ENCODE measurements at places on chromosomes 7 and 10. TPM values are rescaled to one million over a fixed set of nuclear protein-coding genes. Genes with fewer than 3 reads are reported as not detected.

DNA sequence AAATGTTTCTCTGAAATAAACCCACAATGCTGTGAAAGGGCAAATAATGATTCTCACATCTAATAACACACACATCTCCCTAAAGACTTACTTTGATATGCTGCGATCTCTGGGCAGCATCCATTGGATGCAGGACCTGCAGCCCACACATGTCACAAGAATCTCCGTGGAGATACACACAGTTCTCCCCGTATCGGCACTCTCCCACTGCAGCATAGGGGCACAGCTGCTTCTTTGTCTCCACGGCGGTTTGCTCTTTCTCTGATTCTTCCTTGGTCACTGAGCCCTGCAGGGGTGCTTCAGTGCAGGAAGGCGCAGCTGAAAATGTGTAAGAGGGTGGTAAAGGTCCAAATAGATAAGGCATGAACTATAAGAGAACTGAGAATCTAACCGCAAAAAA lies 20.4 kb downstream of the MKRN1 start:
- no peak for DNase-seq

DNA sequence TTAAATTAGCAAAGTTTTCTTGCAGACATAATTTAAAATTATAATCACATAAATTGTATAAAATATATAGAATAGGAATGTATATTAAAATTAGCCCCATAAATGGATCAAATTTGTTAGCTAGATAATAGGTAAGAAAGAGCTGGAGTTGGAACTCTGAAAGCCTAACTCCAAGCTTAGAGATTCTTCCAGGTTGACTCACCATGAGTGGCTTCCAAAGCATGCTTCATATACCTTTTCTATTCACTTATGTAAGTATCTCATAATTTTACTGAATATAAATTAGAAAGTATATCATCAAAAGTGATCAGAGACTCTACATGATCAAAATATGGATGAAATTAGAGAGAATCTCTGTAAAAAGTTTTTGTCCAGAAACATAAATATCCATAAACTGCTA lies 320.7 kb upstream of the MAGI2 start:
- DNase-seq = no peak

KCND2 gene
- 0.61 TPM for total RNA-seq

DNA sequence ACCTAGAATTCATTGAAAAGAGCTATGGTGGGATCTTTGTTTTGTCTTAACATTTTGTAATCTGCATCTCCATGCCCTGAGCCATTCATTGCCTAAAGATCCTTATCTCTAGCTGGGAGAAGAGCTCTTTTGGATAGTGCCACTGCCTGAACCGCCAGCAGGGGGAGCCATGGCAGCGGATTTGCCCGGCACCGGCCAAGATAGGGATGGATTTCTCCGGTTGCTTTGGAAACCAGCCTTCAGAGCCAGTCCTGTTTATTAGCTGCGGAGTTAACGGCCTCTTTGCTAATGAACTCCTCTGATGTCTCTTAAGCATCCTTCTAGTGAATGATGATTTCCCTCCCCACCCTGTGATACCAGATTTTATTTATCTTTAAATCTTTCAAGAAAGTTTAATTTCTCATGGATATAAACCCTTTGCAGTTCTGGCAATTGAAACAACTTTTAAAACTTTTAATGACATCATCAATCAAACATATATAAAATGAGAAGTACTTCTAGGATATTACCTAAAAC lies 58.2 kb upstream of the LYZL2 start:
- DNase-seq = peak; percentile 87

GATAD1 gene
- 35.8 TPM for total RNA-seq

PILRA gene
- total RNA-seq = 36.9 TPM

Data from upper lobe of right lung (tissue), 1 donor.